ENCODE measurements at places on chromosomes 13 and 19. TPM values are rescaled to one million over a fixed set of nuclear protein-coding genes. Genes with fewer than 3 reads are reported as not detected.

The TJP3 gene
- total RNA-seq, result not detected

- DNase-seq, result no peak
- no peaks in the 10 kb centered on the region for H3K36me3 ChIP-seq
- H3K27ac ChIP-seq, result no peak overlapping the region
These were observed 143.3 kb downstream of the DCLK1 start for GRCh38 chr13:35987572-35988513.

The PNKP gene
- 97.0 TPM for total RNA-seq

GRCh38 chr13:48653472-48653939 lies at the start of gene CYSLTR2:
CYSLTR2 (plus strand) TSS chr13:48653929; CDS start chr13:48706818, 52,889 bp downstream.
- H3K36me3 ChIP-seq, result no peaks in the 10 kb centered on the region
- H3K4me3 ChIP-seq, result no peak within 1 kb of the TSS
- H3K27ac ChIP-seq, result no peak within 1 kb of the TSS
- H3K4me1 ChIP-seq, result peaks cover 6% of the 10 kb centered on the region
- DNase-seq, result no peak

- H3K27ac ChIP-seq, result no peak overlapping the region
- peaks cover 19% of the 10 kb centered on the region for H3K4me1 ChIP-seq
- H3K27me3 ChIP-seq, result no peaks in the 10 kb centered on the region
- no peak overlapping the region for H3K4me3 ChIP-seq
These were observed 380.8 kb downstream of the KCNRG start for GRCh38 chr13:50396001-50396400.

- H3K4me3 ChIP-seq, result no peak overlapping the region
- H3K36me3 ChIP-seq, result peaks cover 11% of the 10 kb centered on the region
- no peaks in the 10 kb centered on the region for H3K4me1 ChIP-seq
- H3K27ac ChIP-seq, result no peak overlapping the region
- DNase-seq, result no peak
These were observed 7.6 kb upstream of the MATK start for GRCh38 chr19:3793799-3794198.

GRCh38 chr13:72435251-72435650 lies 292.2 kb downstream of the MZT1 start:
- peaks cover 7% of the 10 kb centered on the region for H3K27me3 ChIP-seq
- no peaks in the 10 kb centered on the region for H3K36me3 ChIP-seq
- peaks cover 6% of the 10 kb centered on the region for H3K4me1 ChIP-seq
- no peak overlapping the region for H3K4me3 ChIP-seq
- no peak overlapping the region for H3K27ac ChIP-seq

The PSG6 gene
- not detected for total RNA-seq
